D341Med (cell line): ENCODE measurements at places on chromosomes 4 and X.

DNA sequence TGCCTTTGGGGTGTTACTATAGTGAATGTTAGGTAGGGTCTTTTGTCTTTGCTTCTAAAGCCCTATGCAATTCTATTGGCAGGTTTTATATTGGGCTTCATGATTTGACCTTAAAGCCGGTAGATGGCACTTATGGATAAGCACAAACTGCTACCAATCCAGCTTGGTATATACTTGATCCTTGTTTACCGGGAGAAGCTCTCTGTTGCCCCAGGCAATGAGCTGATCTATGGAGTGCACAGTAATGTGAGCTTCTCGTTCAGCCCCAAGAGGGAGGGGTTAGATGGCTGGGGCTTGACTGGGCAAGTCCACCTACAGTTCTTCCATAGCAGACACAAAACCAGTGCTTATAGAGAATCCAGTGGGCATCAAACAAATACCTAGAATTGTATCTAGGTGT lies 287.2 kb upstream of the CT83 start:
- no peak for DNase-seq

- DNase-seq, result no peak
Measured at GRCh38 chr4:2276581-2277325, 14.8 kb upstream of the MXD4 start.

DNA sequence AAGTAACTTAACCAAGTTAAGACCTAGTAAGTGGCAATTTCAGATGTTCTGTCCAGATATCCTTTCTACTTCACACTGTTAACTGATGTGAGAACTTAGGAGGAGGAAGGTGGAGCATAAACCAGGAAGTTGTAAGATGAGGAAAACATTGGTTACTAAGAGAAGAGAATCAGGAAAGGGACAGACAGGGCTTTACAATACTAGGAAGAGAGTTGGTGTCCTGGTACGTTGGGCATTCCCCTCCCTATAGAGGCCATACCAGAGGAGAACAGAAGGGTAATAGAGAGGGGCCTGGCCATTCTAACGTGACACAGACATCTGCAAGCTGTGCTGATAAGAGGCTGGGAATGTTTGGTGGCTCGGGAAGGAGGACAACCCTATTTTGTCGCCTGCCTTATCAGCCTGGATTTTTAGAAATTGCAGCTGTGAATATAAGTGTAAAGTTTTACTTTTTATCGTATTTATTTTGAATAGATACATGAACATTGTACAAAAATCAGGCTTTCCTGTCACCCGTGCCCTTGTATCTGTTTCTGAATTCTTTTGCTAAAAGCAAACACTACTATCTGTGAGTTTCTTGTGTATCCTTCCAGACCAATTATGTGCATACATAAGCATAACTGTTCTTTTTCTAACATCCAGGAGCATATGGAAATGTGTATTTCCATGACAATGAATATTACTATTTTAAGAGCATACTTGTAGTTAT lies 53.5 kb upstream of the HPRT1 start:
- DNase-seq, result no peak

GRCh38 chr4:85968945-85969819 lies 390.7 kb downstream of the MAPK10 start:
- peak; percentile 49 for DNase-seq

DNA sequence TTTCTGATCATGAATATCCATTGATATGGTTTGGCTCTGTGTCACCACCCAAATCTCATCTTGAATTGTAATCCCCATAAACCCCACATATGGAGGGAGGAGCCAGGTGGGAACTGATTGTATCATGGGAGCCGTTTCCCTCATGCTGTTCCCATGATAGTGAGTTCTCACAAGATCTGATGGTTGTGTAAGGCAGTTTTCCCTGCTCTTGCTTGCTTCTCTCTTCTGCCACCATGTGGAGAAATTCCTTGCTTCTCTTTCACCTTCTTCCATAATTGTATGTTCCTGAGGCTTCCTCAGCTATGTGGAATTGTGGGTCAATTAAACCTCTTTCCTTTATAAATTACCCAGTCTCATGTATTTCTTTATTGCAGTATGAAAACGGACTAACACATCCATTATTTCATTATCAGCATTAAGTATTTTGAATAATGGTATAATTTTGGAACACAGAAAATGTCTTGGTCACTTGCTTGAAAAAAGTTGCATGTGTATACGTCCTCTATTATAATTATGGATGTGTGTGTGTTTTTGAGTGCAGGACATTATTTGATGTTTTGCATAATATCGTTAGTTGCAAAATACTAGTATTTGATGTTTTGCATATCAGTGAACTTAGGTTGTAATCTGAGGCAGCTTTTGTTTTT lies 334.6 kb downstream of the PCDH10 start:
- DNase-seq, result no peak

DNA sequence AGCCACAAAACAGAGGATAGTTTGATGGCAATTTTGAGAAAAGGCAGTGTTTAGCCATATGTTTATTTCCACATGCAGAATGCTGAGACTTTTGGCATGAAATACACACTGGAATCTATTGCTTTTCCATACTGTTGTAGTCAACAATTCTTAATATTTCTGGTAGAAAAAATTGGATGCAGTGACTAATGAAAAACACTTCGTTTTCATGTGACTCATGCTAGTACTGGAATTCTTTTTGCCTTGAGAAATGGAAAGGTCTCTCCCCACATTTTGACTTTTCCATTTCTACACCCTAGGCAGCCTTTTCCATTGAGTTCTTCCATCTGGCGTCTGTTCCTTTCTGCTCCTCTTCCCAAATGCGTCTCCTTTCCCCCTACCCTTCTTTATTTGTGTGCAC lies 425.2 kb upstream of the FTHL17 start:
- DNase-seq, result no peak

DNA sequence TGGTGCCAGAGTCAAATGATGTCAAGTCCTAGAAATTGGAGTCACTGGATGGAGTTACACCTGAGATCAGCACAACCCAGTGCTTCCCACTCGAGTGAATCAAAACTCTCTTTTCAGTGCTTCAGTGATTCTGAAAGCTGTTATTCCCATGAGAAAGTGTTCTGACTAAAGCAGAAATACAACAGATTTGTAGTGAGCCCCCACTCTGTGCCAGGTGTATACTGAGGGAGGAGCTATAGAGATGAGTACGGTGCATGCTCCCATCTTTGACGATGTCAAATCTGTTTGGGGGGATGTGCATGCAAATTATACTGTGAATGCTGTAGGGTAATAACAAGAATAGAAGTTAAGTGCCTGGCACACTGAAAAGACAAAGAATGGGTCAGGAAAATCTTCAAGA lies 330.2 kb downstream of the HS3ST1 start:
- no peak for DNase-seq
